ENCODE measurements at places on chromosomes 12 and 14.

- no peak for DNase-seq
Measured at GRCh38 chr12:1688086-1688710, 2.7 kb upstream of the ADIPOR2 start.

DNA sequence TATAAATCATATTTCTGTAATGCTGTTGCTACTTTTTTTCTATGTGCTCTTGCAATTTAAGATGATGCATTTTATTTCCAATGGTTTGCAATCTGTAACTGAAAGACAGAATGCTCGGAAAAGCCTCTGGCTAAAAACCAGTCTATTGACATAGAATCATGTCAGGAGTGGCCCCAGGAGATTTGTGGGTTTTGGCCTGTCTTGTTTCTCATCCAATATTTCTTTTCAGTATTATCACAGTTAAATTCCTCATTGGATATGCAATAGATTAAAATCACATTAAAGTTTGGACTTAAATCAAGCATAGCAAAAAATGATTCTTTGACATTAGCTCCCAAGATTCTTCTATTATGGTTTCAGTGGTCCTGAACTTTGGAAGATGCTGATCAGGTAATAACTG, 19.1 kb upstream of the SLC38A2 start:
- DNase-seq: no peak

DNA sequence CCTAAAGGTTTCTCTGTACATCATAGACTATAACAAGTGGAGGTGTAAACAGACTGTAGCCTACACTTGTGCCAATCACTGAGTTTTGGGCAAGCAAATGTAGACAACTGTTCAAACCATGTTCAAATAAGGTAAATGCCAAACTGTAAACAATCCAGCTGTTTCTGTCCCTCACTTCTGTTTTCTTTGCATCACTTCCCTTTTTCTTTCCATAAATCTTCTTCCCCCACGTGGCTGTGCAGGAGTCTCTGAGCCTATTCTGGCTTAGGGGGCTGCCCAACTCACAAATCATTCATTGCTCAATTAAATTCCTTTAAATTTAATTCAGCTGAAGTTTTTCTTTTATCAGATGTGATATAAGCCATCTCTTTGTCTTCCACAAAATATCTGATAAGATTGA, 65.1 kb upstream of the CPM start:
- DNase-seq: no peak

- no peak for DNase-seq
Measured at GRCh38 chr14:71135496-71135895, 228.2 kb downstream of the PCNX1 start.

DNA sequence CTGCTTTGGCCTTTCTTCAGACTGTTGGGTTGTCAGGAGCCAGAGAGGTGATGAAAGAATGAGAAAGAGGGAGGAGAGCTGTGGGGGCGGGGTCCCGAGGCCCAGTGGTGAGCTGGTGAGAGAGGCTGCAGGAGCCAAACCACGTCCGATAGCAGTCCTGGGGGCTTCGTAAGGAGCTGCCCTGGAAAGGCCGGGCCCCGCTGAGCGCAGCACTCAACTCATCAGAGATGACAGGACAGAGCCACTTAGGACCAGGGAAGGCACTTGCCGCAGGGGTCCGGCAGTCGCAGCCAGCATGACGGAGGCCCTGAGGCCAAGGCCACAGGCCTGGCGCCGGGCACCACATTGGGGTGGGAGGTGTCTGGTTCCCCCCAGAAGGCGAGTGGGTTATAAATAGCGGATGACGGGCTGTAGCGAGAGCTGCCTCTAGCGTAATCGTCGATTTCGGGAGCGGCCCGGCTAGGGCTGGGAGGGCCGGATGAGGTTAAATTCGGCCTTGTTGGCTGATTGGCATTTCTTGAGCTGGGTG, 179.0 kb downstream of the TSPAN9 start:
- DNase-seq: no peak

DNA sequence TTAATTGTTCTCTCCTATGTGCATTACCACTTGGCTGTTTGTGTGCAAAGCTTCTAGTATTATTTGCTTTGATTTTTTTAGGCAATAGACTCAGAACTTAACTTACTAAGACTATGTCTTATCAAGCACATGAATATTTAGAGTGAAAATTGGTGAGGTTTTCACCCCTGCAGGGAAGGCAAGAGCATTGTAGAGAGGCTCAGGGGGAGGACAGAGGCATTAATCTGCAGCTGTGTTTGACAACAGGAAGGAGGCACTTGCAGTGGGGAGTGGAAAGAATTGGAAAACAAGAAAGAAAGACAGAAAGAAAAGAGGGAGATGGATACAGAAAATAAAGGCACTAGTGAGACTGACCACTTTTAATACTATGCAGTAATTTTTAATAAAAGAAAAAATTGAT, 431.6 kb downstream of the PDZRN4 start:
- DNase-seq: no peak

DNA sequence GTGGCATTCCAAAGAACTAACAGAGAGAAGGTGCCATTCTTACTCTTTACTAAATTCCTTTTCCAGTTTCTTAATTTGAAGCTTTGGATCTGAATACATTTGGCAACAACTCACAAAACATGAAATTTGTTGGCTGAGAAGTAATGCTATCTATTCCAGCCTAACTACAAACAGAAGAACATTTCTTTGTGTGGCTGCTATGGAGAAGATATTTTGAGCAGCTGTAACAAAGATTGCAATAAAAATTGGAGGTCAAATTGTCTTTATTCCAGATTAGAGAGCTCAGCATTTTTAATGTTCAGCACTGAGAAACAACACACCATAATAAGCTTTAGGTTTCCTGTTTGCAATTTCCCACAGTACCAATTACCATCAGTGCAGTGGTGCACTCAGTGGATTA, 835.8 kb upstream of the FLRT2 start:
- DNase-seq: no peak

DNA sequence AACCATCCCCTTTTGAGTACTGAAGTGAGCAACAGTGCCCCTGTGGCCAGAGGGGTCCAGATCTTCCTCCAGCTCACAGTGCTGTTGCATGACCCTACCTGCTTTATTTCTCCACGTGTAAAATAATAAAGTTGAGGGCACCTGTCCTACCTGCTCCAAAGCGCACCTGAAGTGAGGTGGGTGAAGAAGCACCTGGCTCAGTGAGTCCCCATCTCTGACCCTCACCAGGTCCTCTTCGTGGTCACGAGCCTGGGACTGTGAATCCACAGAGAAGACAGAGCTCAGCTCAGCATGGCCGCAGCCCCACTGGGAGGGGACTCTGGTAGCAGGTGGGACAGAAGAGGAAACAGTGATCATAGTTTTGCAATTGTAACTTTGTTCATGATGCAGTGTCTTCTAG, 976.7 kb upstream of the TMEM132C start:
- DNase-seq: no peak

- no peak for DNase-seq
Measured at GRCh38 chr12:102848832-102849231, 68.2 kb downstream of the PAH start.

DNA sequence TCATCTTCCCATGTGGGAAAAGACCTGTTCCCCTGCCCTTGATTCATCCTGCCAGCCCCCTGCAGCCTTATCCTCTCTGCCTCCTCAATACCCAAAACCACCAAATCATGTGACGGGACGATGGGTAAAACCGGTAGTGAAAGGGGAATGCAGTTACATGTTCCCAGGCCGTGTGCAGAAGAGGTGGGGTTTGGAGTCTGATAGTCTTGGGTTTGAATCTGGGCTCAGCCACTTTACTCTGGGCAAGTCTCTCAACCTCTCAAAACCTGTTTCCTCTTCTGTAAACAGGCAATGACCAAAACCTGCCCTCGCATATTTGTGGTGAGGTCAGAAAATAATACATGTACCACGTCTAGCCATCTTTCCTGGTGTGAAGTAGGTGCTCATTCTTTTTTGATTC, 123.0 kb downstream of the PLXNC1 start:
- no peak for DNase-seq

DNA sequence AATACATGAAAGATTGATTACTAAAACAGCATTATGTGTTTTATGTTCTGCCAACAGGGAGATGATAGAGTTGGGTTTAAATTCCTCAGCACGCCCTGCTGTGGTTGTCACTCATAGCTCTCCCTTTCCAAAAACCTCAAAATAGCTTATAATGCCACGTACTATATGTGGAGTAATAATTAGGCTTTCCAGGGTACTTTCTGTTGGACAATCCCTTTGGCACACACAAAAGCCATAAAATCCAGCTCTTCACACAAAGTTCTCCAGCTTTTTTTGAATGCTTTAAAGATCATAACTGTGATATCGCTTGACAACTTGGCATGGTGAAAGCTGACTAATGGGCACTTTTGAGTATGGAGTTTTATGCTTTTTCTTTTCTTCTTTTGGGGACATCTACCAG, 145.3 kb upstream of the DCN start:
- DNase-seq: no peak

DNA sequence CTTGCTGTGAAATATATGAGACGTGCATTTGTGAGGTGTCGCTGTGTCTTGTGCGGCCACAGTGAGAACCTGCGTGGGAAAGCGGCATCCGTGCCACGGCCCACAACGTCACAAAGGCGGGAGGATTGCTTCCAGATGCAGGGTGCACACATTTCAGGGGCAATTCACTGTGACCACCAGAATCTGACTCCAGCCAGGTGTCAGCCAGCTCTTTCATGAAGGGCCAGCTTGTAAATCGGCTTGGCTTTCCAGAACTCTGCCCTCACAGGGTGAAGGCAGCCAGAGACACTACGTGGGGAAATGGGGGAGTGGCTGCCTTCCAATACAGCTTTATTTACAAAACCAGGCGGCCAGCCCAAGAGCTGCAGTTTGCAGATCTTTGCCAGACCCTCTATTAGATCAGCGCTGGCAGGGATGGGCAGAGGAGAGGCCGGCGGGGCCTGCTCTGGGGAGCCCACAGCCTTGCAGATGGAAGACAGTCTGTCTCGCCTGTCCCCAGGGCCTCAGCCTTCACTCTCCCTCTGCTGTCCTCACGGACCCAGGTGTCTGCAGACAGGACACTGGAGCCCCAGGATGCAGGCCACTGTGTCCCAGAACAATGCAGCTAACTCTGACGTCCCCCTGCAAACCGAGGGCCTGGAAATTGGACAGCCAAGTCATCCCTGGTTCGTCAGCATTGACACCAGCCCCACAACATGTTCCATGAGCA, 53.5 kb downstream of the ADGRD1 start:
- no peak for DNase-seq

DNA sequence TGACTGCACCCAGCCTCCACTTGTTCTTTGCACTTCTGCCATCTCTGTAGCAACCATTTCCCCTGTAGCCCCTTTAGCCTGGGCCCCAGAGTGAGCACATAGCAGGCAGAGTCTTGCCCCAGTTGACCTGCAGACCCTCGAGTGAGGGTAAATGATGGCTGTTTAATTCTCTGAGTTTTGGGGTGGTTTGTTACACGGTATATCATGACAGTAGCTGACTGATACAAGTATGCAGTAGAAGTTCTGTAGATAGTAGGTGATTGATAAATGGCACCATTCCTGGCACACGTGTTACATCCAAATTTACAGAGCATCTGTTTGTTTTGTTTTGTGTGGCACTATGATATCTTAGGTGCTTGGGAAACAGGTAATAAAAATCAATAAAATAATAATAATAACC, 32.4 kb downstream of the CALM1 start:
- DNase-seq: no peak

DNA sequence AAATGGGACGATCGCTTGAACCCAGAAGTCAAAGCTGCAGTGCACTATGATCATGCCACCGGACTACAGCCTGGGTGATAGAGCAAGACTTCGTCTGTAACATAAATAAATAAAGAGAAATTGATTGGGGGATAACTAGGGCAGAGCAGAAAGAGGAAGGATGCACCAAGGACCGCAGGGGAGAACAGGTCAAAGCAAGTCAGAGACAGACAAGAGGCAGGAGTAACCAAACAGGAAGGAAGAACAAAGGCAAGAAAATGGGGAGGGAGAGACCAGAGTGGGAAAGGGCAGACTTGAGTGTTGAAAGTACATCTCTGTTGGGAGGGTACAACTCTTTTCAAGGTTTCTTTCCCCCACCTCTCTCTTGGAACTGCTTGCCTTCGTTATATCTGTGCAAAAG, 50.8 kb upstream of the ELK3 start:
- DNase-seq: no peak

DNA sequence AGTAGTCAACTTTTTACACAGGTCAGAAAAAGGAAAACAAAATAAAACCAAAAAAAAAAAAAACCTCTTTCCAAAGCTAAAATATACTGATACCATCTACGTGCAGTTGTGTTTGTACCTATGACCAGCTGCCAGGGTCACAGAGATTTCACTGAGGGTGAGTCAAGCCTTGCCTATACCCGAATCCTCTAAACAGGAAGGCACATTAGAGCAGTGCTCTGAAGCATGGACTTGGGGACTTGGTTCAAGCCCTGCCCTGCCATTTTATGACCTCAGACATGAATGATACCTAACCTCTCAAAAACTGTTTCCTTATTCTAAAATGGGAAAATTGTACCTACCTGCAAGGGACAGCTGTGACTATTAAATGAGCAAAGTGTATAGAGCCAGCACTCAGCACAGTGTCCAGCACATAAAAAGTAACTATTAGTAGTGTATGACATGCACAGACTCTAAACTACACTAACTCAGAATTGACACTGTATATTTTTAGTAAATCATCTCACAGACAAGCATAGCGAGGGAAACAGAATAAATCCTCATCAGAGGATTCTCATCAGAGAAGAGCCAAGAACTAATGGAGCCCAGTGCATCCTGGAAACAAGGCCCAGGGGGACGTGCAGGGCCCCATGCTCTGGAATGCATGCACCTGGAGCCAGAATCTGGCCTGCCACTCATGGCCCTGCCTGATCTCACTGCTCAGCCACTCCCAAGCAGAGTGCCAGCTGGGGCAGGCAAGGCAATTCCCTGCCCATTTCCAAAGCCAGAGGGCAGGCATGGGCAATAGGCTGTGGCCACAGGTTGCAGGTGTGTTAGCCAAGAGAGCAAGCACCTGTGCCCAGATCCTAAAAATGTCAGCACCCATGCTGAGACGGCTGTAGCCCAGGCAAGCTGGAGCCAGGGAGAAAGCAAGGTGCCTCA, 57.0 kb downstream of the NT5DC3 start:
- no peak for DNase-seq

DNA sequence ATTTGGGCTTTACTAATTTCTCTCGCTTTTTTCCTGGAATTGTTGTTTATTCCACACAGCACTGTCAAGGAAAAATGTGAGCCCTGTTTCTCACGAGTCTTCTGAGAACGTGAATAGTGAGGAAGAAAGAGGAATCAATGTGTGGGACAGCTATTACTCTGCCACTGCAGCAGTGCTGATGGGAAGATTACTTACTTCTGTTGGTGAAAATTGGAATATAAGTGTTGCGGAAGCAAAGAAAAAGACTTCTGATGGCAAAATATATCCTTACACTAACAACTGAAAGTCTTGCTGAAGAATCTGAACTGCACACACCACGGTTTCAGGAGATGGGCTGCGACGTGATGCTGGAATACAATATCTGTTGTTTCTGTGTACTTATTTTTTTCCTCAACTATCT, 884.2 kb downstream of the AACS start:
- no peak for DNase-seq

DNA sequence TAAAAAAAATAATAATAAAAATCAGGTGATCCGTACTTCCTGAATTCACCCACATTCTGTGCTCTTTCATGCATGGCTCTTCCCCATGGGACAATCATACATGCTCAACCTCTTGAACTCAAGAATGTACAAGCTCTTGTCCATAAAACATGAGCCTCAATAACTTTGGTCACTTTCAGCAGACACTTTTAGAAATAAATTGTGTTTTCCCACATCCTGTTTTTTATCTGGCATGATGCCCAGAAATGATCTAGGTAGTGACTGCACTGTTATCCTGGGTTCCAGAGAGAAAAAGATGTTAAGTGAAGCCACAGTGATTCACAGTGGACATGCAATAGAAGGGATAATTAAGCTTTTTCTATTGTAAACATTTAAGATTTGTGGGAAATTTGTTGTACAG, 537.6 kb upstream of the TMEM132C start:
- no peak for DNase-seq

GRCh38 chr12:81094718-81095360, 17.0 kb downstream of the ACSS3 start:
- no peak for DNase-seq

Data from activated T-helper 1 cell treated with anti-CD3 and anti-CD28 coated beads, Interleukin-2, amount 50 U/mL, for 16 hours (primary cell).